ENCODE measurements at places on chromosomes 12 and 14.

DNA sequence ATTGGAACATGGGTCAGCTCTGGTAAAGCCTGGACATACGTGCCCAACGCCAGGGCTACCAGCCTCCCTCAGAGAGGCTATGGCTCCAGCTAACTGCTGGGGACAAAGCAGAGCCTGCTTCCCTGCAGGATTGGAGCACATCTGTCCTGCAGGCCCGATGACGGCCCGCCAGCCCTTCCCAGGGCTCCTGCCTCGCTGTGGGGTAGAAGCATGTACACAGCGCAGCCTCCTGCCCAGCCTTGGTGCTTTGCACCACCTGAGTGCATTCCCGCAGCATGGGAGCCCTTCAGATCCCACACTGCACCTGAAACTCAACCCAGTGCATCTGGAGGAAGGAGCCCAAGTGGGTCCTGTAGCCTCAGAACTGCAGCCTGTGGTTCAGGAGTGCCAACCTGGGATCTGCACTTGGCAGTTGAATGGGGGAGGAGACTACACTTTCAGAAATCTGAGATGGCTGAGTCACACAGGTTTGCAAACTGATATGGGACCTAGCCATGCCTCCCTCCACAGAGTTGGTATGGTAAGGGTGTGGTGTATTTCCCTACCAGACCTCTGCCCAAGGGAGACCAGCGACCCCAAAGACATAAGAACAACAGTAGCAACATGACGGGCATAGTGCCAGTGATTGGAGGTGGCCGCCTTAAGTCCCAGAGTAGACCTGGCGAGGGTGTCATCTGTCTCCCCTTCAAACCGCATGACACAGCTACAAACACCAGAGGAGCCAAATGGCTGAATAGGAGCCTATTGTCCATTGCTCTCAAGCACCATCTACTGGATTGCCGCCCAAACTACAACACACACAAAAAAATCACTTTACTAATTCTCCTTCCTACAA lies 273.9 kb upstream of the MIS18BP1 start:
- DNase-seq: no peak

DNA sequence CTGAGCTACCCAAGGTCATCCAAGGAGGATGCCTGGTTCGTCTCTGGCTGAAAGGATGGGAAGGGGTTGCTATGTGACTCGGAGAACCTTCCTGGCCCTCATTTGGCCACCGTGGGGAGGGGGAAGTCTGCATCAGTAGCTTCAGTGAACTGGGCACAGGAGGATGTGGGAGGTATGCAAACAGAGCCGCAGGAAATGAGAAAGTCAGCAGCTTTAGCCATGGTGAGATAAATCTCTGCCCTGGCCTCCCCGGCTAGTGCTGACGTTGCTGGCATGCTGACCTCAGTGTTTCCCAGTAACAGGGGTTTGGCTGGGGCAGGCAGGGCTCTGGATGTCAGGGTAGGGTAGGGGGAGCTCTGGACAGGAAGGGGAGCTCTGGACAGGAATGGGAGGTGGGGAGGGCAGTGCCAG lies 2.3 kb upstream of the CEBPE start:
- no peak for DNase-seq

GRCh38 chr14:22561661-22562579 lies 27.1 kb downstream of the DAD1 start:
- DNase-seq: peak; percentile 55

GRCh38 chr14:47691829-47692228 lies 16.4 kb upstream of the MDGA2 start:
- DNase-seq: no peak

DNA sequence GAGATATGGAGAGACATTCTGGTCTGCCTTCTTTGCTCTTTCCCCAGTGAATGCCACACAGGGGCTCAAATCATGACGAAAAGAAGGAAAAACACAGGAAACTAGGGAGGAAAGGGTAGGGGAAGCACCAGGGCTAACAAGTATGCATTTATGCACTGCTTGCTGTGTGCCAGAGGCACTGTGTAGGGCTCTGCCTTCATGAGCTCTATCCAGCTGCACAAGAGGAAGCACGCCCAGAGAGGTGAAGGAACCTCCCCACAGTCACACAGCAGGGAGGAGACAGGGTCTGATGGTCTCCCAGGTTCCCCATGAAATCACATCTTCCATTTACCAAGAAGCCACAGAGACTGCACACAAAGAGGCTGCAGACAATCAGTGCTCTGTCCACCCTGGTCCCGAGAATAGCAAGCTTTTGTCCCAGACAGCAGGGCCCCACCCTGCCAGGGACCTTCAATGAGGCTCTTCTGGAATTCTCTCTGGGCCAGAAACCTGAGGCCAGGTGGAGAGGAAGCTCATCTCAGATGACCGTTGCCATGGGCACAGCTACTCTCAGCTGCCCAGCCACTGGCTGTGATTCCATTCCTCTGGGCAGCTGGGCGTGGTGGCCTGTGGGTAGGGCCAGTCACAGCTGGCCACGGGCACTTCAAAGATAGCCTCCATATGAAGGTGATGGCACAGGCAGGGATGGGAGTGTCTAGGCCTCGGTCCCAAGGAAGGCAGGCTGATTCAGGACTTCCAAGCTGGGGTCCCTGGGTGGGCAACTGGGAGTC lies 7.3 kb upstream of the TRPV4 start:
- no peak for DNase-seq

DNA sequence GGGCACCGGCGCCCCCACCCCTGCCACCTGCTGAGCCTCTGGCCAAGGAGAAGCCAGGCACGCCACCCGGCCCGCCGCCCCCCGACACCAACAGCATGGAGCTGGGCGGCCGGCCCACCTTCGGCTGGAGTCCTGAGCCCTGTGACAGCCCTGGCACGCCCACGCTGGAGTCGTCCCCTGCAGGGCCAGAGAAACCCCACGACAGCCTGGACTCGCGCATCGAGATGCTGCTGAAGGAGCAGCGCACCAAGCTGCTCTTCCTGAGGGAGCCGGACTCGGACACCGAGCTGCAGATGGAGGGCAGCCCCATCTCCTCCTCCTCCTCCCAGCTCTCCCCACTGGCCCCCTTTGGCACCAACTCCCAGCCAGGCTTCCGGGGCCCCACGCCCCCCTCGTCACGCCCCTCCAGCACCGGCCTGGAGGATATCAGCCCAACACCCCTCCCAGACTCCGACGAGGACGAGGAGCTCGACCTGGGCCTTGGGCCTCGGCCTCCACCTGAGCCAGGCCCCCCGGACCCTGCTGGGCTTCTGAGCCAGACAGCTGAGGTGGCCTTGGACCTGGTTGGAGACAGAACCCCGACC lies 6.5 kb downstream of the SETD1B start:
- DNase-seq: no peak

DNA sequence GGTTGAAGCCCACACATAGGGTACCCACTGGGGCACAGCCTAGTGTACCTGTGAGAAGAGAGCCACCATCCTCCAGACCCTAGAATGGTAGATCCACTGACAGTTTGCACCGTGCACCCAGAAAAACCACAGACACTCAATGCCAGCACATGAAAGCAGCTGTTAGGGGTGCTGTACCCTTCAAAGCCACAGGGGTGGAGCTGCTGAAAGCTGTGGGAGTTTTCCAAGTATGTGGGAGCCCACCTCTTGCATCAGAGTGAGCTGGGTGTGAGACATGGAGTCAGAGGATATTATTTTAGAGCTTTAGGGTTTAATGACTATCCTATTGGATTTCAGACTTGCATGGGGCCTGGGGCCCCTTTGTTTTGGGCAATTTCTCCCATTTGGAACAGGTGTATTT lies 30.5 kb downstream of the TSPAN19 start:
- DNase-seq: no peak

GRCh38 chr12:5915511-5915910 lies 29.5 kb downstream of the ANO2 start:
- DNase-seq: no peak

DNA sequence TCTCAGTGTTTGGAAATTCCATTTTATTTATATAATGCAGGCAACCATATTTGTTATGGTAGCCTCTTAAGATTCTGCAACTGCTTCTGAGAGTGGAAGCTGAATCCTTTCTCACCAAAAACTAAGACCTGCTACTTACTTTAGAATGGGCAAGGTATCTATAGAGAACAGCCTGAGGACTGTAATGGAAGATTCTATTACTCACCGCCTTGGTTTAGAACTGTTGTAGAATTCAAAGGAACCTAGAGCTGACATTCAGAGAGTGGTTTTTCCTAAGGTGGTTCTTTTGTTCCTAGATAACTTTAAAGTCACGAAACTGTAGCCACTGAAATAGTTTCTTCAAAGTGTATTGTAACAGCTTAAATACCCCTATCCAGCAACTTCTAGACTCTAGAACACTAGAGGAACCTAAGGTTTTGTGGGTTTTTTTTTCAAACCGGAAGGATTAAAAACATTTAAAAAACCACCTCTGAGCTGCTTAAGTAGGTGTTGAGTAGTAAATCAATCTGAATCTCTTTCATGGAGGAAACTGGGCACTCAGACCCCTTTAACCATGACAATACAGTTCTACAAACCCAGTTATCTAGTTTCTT lies 4.2 kb downstream of the TDP1 start:
- no peak for DNase-seq

GRCh38 chr12:86551146-86551571 lies 295.0 kb upstream of the MGAT4C start:
- DNase-seq: no peak

DNA sequence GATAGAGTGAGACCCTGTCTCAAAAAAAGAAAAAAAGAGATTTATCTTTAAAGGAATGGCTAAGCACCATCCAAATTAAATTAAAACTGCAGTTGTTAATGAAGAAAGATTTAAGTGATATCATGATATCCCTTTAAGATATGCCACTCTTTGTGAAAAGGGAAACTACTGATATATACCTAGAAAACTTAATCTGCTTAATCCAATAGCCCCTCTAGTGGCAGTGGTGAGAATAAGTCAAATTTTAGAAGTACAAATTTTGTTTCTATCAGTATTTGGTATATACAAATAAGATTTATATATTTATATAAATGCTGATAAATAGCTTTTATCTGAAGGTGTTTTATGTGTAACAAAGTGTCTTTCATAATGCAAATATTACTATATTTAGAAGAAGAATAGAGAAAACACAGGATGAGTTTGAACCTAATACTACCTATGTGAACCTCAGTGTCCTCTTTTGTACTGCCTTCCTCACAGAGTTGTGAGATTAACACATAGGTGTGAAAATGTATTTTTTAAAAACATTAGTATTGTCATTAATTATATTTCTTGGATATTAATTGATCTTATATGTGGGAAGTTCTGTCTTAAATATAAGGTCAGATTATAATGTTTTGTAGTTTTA lies 51.4 kb upstream of the GARIN2 start:
- no peak for DNase-seq

- DNase-seq: no peak
Observed at GRCh38 chr14:70257526-70257925, 68.8 kb upstream of the SLC8A3 start.

- DNase-seq: no peak
Observed at GRCh38 chr14:56650979-56651378, 71.4 kb downstream of the TMEM260 start.

GRCh38 chr12:6613776-6614512 lies 6.8 kb upstream of the CHD4 start:
- DNase-seq: no peak

DNA sequence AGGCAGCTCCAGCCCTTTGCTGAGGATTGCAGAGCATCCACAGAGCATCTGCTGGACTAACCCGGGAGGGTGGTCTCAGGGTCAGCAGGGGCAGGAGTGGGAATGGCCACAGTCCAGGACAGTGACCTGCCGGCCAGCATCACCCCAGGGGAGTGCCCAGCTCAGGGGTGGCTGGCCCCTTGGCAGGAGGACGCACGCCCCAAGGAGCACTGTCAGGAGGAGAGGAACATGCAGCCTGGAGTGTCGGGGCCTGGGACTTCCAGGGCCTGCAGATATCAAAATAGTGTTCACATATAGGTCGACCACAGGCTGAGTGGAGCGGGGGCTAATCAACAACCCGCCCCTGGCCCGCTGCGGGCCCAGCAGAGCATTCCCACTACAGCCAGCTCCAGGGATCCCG lies 33.2 kb upstream of the TEX22 start:
- DNase-seq: no peak

DNA sequence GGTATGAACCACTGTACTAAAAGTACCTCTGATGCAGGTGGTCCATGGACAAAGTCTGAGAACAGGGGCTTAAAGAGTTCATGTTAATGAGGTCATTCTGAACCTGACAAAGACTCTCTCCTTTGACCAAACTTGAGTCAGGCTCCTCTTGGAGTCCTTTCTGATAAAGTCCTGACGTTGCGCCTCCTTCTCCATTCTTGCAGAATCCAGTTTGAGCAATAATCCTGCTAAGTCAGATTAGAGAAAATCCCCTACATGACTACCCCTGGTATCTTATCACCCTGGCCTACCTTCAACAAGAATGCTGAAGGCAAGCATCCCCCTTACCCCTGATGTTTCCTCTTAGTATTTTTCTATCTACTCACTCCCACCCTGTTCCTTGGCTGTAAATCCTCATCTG lies 46.0 kb upstream of the ISM2 start:
- DNase-seq: no peak

DNA sequence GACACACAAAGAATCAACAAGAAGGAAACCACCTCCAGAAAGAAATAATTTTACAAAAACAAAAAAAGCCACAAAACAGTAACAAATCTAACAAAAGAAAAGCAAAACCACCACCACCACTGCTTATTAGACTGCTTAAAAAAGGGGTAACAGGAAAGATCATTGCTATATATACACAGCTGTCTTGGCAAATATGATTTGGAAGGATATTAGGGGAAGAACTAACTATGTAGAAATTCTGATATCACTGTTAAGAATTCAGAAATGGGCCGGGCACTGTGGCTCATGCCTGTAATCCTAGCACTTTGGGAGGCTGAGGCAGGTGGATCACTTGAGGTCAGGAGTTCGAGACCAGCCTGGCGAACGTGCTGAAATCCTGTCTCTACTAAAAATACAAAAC lies 92.5 kb downstream of the DENND5B start:
- DNase-seq: no peak

GRCh38 chr14:98958048-98958631 lies 313.9 kb downstream of the BCL11B start:
- DNase-seq: no peak

DNA sequence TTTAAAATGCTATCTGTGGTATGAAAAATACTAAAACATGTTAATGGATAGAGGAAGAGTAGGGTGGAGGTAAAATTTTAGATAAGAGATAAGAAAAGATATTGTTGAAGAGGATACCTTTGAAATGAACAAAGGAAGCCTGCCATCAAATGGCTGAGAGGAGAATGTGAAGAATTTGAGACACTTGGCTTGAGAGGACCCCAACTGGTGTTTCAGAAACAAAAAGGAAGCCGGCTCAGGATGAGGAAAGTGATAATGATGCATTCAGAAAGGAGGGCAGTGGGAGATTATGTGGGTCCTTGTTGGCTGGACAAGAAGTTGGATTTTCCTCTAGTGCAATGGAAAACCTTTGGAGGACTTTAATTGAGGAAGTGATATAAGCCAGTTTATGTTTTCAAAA lies 264.4 kb downstream of the DUSP6 start:
- DNase-seq: no peak

Measured in activated CD4-positive, alpha-beta T cell treated with anti-CD3 and anti-CD28 coated beads, Interleukin-2, amount 50 U/mL, for 4 hours (primary cell).